Adrenal gland (tissue), 19 donors: ENCODE measurements at places on chromosomes 16 and 17. TPM values are rescaled to one million over a fixed set of nuclear protein-coding genes. Genes with fewer than 3 reads are reported as not detected.

Gene AOC3
- total RNA-seq = 133 TPM

Gene FAM117A
- total RNA-seq = 13.1 TPM

DNA sequence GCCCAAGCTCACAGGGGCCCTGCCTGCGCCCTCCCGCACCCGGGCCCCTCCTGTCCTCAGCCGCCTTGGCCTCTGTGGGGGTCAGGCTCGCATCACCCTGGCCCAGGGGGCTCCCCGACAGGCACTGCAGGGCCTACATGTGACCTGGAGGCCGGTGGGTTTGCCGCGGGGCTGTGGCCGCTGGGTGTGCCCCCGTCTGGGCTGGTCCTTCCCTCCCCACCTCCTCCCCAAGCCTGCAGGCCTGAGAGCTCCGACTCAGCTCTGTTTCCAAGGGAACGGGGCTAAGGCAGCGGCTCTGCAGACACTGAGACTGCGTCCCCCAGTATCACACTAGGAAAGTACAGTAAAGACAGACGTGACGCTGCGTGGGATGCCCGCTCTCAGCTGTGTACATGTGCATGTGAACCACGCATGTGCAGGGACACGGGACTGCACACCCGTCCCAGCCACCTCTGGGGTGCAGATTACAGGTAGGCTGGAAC is 16.5 kb upstream of the WDR45B start:
- no peak overlapping the region for H3K4me3 ChIP-seq
- DNase-seq = no peak
- H3K4me1 ChIP-seq = peaks cover 7% of the 10 kb centered on the region
- H3K27me3 ChIP-seq = no peaks in the 10 kb centered on the region
- no peak overlapping the region for H3K27ac ChIP-seq
- no peaks in the 10 kb centered on the region for H3K36me3 ChIP-seq

- H3K27ac ChIP-seq = no peak overlapping the region
- peaks cover 24% of the 10 kb centered on the region for H3K4me1 ChIP-seq
- no peak overlapping the region for H3K4me3 ChIP-seq
These were observed 141.8 kb downstream of the CMIP start for GRCh38 chr16:81586417-81586816.

- H3K4me3 ChIP-seq = no peak overlapping the region
- H3K27ac ChIP-seq = no peak overlapping the region
- H3K4me1 ChIP-seq = no peaks in the 10 kb centered on the region
- H3K27me3 ChIP-seq = no peaks in the 10 kb centered on the region
- DNase-seq = no peak
- no peaks in the 10 kb centered on the region for H3K36me3 ChIP-seq
These were observed 41.2 kb upstream of the HAS3 start for GRCh38 chr16:69064124-69064763.

GRCh38 chr17:36934144-36934691 is 3.1 kb upstream of the LHX1 start:
- peaks cover 43% of the 10 kb centered on the region for H3K4me1 ChIP-seq
- peaks cover 94% of the 10 kb centered on the region for H3K27me3 ChIP-seq
- no peaks in the 10 kb centered on the region for H3K36me3 ChIP-seq
- H3K4me3 ChIP-seq = no peak overlapping the region

DNA sequence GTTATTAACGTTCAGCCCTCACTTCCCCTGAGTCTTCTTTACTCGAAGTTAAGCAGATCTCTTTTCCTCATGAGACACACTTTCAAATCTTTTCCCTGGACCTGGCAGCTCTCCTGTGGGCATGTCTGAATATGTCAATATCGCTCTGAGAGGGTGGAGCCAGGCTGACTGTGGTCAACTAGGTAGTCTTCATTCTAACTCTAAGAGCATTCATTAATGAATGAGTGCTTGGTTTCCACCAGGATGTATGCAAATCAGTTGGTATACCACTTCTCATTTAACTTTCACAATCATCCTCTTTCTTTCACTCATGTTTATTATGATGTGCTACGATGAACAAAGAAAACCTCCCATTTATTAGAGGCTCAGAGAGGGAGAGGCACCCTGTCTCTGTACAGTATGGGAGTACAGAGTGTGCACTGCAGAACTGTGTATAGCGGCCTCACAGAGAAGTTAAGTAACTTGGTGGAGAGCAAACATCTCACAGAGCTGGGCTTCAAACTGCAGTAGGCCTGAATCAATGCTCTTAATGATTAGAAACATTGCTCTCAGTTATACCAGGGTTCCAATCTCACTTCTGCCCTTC is 39.9 kb downstream of the OTOA start:
- no peaks in the 10 kb centered on the region for H3K27me3 ChIP-seq
- no peak overlapping the region for H3K27ac ChIP-seq
- DNase-seq = no peak
- no peaks in the 10 kb centered on the region for H3K36me3 ChIP-seq
- H3K4me1 ChIP-seq = peaks cover 2% of the 10 kb centered on the region

GRCh38 chr17:15257796-15258512 is 7.2 kb downstream of the PMP22 start:
- H3K27me3 ChIP-seq = no peaks in the 10 kb centered on the region
- H3K4me1 ChIP-seq = peaks cover 42% of the 10 kb centered on the region
- H3K27ac ChIP-seq = no peak overlapping the region
- no peak for DNase-seq
- H3K4me3 ChIP-seq = no peak overlapping the region
- H3K36me3 ChIP-seq = no peaks in the 10 kb centered on the region

DNA sequence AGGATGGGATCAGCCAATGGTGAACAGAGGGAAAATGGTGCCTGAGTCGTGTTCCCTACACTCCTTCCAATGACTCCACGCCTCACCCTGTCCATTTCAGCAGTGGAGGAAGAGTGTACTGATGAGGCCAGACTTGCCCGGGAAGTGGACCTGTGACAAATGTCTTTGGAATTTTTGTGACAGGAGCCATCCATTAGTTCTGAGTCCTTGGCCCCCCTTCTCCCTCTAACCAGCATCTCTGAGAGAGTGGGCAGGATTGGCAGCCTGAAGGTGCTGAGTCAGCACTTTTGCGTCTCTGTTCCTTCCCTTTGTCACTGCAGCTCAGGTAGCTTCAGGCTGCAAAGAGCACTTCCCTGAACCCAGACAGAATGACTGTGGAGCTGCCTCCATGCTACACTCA is 30.8 kb downstream of the BEAN1 start:
- H3K27ac ChIP-seq = no peak overlapping the region
- no peaks in the 10 kb centered on the region for H3K36me3 ChIP-seq
- no peaks in the 10 kb centered on the region for H3K4me1 ChIP-seq
- no peak overlapping the region for H3K4me3 ChIP-seq
- DNase-seq = no peak

GRCh38 chr16:1542166-1542500 is 8.7 kb downstream of the TMEM204 start:
- H3K4me1 ChIP-seq = peaks cover 15% of the 10 kb centered on the region
- DNase-seq = no peak
- H3K4me3 ChIP-seq = no peak overlapping the region
- H3K27me3 ChIP-seq = no peaks in the 10 kb centered on the region
- no peak overlapping the region for H3K27ac ChIP-seq

DNA sequence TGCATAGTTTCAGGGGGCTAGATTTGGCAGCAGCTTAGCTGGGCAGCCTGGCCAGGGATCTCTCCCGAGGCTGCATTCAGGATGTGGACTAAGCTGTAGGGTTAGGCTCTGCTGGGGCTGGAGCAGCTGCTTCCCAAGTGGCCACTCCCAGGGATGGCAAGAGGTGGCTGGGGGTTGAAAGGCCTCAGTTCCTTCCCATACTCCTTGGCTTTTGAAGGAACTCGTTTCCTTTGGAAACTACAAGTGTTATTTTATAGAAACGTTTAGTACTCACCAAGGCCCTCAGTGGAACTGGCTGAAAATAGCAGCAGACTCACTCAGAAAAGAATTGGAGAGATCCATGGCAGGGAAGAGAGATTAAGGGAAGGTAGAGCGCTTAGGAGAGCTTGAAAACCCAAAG is 76.4 kb downstream of the WWP2 start:
- H3K4me1 ChIP-seq = peaks cover 21% of the 10 kb centered on the region
- H3K4me3 ChIP-seq = no peak overlapping the region
- peaks cover 10% of the 10 kb centered on the region for H3K36me3 ChIP-seq
- DNase-seq = no peak
- no peaks in the 10 kb centered on the region for H3K27me3 ChIP-seq
- H3K27ac ChIP-seq = no peak overlapping the region

DNA sequence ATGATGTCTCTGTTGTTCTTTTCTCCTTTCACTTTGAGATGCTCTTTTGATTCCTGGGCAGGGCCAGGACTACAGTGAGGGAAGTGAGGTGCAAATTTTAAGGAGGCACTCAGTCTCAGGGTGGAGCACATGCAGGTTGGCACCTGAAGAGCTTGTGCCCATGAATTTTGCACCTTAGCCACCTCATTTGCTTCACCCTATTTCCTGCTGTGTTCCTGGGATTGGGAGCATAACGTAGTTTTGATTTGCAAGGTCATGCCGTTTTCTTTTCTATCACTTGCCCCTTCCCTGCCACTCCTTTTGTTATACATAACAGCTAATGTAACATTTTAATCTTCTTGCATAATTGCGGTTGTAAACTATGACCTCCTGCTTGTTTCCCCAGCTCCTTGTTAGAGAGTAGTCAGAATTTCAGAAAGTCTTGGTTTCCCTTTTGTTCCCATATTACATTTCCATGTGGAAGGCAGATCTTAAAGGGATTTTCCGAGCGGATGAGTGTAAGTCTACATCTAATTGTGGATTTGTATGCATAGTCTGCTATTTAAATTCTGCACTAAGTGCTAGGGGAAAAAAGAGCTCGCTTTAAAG is 9.8 kb downstream of the PMFBP1 start:
- no peaks in the 10 kb centered on the region for H3K27me3 ChIP-seq
- H3K4me1 ChIP-seq = no peaks in the 10 kb centered on the region
- no peak overlapping the region for H3K4me3 ChIP-seq
- no peak for DNase-seq
- H3K27ac ChIP-seq = no peak overlapping the region

- H3K4me1 ChIP-seq = no peaks in the 10 kb centered on the region
- no peak overlapping the region for H3K4me3 ChIP-seq
- no peaks in the 10 kb centered on the region for H3K36me3 ChIP-seq
- no peaks in the 10 kb centered on the region for H3K27me3 ChIP-seq
These were observed 38.7 kb upstream of the ZNF750 start for GRCh38 chr17:82878527-82878926.

- H3K36me3 ChIP-seq = no peaks in the 10 kb centered on the region
- no peaks in the 10 kb centered on the region for H3K27me3 ChIP-seq
- no peaks in the 10 kb centered on the region for H3K4me1 ChIP-seq
- H3K27ac ChIP-seq = no peak overlapping the region
- DNase-seq = no peak
These were observed 660.9 kb downstream of the MAF start for GRCh38 chr16:78939597-78939996.

DNA sequence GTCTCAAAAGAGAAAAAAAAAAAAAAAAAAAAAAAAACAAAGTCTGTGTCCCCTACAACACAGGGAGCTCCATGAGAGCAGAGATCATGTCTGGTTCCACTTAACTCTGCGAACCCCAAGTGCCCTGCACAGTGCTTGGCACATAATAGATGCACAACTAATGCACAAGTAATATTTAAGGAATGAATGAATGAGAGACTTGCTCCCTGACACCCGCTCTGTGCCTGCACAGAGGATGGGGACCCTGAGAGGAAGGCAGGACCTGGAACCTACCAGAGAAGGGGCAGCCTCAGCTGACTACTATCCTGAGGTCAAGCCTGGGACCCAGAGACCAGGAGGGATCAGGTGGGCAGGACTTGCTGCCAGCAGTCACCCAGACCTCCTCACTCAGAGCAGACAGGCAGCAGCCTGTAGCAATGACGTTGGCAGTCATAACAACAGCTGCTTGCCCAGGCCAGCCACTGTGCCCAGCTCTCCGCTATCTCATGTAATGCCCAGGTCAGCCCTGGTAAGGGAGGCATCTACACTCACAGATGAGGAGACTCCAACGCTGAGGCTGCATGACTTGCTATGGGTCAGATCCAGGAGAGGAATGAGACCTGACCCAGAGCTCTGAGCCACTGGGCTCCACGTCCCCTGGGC is 2.9 kb downstream of the MYO15A start:
- H3K27ac ChIP-seq = no peak overlapping the region
- H3K36me3 ChIP-seq = no peaks in the 10 kb centered on the region
- DNase-seq = no peak
